ENCODE measurements at places on chromosomes 13 and 19.

DNA sequence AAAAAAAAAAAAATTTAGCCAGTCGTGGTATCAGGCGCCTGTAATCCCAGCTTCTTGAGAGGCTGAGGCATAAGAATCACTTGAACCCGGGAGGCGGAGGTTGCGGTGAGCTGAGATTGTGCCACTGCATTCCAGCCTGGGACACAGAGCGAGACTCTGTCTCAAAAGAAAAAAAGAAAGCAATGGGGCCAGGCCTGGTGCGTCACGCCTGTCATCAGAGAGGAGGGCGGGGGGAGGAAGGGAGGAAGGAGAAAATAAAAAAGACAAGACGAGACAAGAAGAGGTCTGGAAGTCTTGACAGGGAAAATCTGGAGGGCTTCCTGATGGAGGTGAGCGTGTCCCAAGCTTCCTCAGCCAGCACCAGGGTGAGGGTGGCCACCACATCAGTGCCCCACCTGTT lies 54.9 kb upstream of the PTPRS start:
- DNase-seq = no peak

DNA sequence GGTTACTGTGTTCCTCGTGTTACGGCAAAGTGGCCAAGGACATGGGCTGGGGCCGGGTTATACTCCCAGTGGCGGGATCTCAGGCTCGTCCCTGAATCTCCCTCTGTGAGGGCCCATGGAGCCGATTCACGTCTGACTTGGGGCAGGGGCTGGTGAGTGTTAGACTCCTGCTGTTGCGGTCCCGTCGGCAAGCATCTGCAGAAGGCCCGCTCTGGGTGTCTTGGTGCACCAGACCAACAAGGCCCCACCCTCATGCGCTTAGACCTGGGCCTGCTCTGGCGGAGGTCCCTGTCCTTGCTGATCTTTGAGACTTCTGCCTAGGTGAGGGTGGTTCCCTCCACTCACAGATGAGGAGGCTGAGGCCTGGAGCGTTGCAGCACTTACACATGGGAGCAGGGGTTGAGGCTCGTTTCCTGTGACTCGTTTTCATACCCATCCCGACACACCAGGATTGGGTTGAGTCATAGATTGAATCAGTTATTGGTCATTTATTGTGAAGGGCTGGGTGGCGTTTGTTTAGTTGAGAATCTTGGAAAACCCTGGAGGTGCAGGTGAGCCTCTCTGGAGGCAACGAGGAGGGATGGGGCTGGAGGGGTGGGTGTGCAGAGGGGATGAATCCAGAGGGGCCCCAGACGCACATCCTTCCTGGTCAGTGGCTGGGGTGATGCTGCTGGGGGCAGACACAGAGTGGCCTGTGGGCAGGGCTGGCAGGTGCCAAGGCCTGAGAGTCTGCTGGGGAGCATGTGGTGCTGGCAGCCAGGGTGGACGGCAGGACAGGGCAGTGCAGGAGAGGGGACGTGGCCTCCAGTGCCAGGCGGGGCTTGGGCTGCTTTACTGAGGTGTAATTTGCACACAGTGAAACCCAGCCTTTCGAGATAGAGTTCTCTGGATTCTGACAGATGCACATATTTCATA lies 4.6 kb downstream of the EPN1 start:
- no peak for DNase-seq

GRCh38 chr13:24274452-24275021 lies 34.8 kb upstream of the C1QTNF9 start:
- no peak for DNase-seq

DNA sequence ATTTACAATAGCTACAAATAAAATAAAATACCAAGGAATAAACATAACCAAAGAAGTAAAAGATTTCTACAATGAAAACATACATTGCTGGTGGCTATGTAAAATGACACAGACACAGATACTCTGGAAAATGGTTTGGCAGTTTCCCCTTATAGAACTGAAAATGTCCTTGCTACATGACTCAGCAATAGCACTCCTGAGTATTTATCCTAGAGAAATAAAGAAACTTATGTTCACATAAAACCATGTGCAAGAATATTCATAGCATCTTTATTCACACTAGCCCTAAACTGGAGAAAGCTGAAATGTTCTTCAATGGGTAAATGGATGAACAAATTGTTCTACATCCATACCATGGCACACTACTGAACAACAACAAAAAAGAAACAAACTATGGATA lies 100.2 kb upstream of the RFC3 start:
- DNase-seq = no peak

GRCh38 chr19:23071147-23071511 lies 45.7 kb upstream of the ZNF730 start:
- no peak for DNase-seq
